NCI-H446 (cell line): ENCODE measurements at places on chromosomes 2 and 18.

GRCh38 chr2:204722207-204722606 is 176.9 kb downstream of the PARD3B start:
- DNase-seq = no peak

DNA sequence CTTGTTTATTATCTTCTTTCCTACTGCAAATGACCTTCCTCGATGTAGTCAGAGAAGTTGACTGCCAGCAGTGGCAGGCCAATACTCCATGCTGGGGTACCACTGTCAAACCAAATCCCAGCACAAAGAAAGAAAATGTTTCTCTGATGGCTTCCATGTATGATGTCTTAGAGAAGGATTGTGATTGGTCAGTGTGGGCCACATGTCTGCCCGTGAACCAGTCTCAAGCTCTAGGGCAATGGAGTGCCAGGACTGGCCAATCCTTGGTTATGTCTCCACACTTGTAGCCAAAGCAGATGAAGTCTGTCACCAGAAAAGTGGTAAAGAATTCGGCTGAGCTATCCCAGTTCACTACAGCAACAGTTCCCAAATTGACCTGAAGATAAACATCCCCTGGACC is 17.6 kb upstream of the SMAD4 start:
- DNase-seq = no peak

GRCh38 chr18:58195278-58195765 is 151.3 kb downstream of the NEDD4L start:
- no peak for DNase-seq

DNA sequence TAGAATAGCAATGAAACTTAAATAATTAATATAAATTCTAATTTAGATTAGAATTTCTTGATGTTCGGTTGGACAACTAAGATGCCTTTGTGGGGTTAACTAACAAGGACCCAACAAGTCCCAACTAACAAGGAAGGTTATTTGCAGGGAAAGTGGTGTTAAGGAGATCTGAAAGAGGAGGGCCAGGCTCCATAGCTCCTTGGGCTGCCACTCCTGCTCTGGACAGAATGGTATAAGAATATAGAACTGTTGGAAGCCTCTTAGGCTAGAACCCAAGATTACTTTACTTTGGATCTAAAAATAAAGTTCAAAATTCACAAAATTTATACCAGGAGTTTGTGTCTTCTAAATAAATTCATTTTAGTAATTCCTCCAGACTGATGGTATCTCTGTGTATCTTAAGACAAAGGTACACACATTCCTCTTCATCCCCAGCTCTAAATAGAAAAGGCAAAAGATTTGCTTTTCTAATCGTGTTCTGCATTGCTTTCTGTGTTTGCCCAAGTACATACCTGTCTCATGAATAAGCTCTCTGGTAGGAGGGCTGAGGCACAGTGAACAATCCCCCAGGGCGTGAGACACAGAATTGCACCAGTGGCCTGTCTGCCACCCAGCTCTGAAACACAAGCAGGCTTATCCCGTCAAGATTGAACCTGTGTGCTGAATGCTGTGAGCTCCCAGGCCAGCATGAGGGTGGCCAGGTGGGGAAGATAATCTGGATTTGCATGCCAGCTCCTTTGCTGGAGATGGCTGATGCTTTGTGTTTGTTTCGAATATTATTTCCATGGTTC is 176.0 kb downstream of the ACKR3 start:
- no peak for DNase-seq

DNA sequence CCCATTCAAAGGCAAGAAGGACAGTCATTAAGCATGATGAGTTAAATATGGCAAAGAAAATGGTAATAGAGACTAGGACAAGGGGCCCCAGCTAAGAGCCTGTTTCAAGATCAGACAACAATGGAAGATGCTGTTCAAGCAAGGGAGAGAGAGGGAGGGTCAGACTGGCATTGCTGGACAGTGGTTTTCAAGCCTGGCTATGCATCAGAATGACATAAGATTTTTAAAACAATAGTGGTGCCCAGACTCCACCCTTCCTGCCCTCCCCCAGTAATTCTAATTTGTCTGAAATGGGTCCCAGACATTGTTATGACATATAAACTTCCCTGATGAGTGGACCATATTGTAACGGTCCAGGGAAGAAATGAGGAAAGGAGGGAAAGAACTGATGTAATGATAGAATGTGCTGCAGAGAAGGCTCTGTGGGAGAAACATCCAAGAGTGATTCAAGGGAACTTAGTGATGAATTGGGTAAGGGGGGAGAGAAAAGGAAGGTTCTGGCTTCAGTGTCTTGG is 112.9 kb upstream of the TRIB2 start:
- DNase-seq = no peak

- no peak for DNase-seq
These were observed at the start of gene INPP1 for GRCh38 chr2:190343536-190344275. Gene INPP1, plus strand, starts transcription at chr2:190343589. Its CDS starts 16,514 bp downstream, at chr2:190360103.

- DNase-seq = no peak
These were observed 9.4 kb downstream of the INPP4A start for GRCh38 chr2:98454073-98454472.

- no peak for DNase-seq
These were observed 143.5 kb downstream of the AQP4 start for GRCh38 chr18:26721854-26722564.

DNA sequence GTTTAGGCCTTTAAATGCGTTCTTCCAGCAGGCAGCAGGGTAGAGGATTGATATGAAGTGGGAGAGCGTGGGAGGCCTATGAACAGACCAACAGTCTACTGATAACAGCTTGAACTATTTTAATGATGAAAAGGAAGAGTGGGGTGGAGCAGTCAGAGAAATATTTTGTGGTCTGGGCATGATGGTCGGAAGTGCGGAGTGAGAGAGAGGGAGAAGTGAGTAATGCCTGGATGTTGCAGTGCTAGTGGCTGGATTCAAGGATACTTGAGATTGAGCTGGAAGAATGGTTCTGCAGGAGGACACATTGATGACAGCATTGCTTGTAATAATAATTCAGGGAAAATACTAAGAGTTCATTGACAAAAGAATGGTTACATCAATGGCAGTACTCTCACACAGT is 151.0 kb upstream of the DAPL1 start:
- no peak for DNase-seq

GRCh38 chr2:106020821-106021661 is 173.1 kb downstream of the UXS1 start:
- no peak for DNase-seq

DNA sequence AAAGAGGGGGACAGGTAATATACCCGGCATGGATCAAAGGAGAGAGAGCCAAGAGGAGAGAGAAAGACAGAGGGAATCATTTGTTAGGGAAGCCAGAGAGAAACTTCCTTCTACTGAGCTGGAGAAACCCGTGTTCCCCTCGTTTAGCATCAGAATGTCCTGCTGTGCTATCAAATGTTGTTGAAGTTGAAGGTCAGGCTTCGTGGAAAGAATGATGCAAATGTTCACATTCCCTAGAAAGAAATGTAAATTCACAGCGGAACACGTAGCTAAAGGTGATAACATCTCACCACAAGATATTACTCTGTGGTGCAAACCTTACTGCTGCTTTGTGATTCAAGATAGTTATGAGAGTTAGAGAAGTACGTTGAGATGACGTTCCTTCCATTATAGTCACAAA is 258.1 kb downstream of the LNPK start:
- DNase-seq = no peak

- peak; percentile 47 for DNase-seq
These were observed 31.8 kb downstream of the STRADB start for GRCh38 chr2:201483342-201483741.

GRCh38 chr2:178367344-178367743 is 83.6 kb downstream of the PRKRA start:
- DNase-seq = no peak

DNA sequence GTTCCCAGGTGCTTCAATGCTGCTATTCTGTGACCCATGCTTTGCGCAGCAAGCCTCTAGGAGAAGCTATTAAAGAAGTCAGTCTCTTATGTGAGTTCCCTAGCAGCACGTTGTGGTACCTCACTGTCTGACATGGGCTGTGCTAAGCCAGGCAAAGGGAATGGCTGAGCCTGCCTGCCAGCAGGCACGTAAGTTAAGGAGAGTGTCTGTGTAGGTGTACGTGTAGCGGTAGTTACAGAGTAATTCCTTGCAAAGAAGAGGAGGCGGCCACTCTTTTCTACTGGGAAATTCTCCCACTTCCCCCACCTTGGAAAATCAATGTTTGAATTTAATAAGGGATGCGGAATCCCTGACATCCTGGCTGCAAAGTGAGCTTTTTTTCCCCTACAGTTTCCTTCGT is 123.5 kb upstream of the LYPD1 start:
- DNase-seq = no peak

GRCh38 chr18:74582642-74583041 is 15.0 kb upstream of the ZNF407 start:
- DNase-seq = no peak

GRCh38 chr18:76442413-76443171 is 52.5 kb downstream of the ZNF516 start:
- DNase-seq = no peak

GRCh38 chr2:23495661-23496114 is 110.7 kb downstream of the KLHL29 start:
- peak; percentile 58 for DNase-seq

GRCh38 chr2:191125646-191126045 is 25.1 kb downstream of the STAT4 start:
- DNase-seq = no peak
